IMR-90 (cell line): ENCODE measurements at places on chromosomes 12 and 14. TPM values are rescaled to one million over a fixed set of nuclear protein-coding genes. Genes with fewer than 3 reads are reported as not detected.

DNA sequence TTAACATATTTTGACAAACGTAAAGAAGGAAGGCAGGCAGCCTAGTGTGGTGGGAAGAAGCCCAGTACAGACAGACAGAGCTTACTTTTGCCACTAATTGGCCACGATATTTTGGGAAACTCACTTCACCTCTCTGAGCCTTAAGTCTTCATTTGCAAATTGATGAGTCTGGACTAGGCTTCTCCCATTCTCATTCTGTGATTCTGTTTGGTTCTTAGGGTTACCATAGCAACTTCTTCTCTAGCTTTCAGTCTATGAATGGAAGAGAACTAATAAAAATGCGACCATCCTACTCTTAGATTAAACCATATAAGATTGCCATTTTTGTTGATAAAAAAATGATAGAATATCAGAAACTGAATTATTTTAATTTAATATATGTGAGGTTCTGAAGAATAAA, 210.5 kb downstream of the SNAPC1 start:
- DNase-seq = no peak

DNA sequence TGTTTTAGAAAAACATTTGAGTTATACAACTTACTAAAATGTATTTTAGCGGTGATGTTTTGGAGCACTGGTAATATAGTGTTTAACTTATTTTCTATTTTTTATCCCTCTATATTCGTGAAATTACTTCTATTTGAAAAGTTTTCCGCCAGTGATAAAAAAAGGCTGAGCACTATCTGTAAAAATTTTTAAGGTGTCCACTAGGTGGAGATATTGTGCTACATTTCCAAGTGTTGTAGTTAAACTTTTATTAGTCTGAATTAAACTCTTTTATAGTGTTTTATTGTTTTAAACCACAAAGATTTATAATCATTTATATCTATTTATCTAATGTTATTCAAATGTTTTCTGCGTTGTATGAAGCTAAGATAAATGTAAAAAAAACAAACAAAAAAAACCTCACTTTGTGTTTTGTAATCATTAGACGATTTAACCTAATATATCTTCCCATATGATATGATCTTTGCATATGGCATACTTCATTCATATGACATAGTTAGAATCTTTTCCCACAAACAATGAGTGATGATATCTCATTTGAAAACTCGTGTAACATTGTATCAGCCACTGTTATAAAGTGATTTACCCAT, 11.8 kb downstream of the ALG10B start:
- DNase-seq = peak; percentile 33

- no peak for DNase-seq
Measured at GRCh38 chr14:102885737-102886447, 36.6 kb upstream of the AMN start.

DNA sequence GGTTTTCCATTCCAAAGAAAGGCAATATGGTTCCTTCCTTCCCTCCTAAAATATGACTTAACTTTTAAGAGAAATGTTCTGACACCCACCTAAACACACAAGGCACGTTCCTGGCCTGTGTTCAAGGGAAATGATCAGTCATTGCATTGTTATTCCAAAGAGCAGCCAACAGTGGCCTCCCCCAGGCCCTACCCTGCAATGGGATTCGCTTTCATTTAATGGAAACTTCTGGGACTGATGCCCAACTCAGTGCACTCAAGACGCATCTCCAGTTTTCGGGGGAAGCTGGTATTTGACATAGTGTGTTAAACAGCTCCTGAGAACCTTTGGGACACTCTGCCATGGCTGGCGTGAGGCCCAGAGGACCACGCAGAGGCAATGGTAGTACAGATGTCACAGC, 65.9 kb downstream of the DDX51 start:
- DNase-seq = peak; percentile 91

DNA sequence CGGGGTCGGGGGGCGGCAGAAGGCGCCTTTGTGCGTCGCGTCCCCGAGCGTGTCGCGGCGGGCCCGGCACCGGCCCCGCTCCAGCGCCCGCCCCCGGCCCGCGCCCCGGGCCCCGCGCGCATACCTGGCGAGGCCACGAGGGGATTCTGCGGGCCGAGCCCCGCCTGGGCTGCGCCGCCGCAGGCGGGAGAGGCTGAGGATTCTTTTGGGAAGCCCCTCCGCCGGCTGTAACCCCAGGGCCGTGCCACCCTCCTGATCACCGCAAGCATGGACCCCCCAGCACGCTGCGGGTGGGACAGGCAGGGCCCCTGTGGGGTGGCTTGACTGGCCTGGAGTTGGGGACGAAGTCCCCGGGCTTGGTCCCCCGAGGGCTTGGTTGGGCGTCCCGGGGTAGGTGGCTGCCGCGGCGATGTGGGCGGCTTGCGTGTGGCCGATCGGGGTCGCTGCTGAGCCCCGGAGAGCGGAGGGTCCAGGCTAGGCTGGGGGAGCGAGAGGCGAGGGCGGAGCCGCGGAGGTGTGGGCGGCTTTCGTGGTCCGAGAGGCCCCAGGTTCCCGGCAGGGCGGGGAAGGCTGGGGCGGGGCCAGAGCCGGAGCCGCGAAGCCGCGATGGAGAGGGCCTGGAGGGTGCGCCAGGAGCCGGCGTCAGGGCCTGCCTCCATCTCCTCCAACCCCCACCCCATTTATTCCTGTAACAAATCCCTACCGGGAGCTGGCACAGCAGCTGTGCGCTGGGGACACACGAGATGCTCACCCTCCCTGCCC, 28.4 kb upstream of the GPR132 start:
- DNase-seq = peak; percentile 72

GRCh38 chr14:79924551-79924950, 286.8 kb downstream of the DIO2 start:
- no peak for DNase-seq

DNA sequence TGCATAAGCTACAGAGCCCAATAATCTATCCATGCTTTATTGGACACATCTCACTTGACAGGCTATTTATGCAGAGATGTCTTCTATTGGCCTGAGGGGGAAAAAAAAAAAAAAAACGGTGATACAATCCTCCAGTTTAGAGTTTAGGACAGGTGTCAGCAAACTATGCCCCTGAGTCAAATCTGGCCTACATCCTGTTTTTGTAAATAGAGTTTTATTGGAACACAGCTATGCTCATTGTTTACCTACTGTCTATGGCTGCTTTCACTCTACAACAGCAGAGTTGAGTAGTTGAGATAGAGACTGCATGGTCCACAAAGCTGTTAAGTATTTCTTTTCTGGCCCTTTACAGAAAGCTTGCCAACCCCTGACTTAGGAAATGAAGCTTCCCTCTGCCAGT, 403.1 kb downstream of the C12orf75 start:
- no peak for DNase-seq

DNA sequence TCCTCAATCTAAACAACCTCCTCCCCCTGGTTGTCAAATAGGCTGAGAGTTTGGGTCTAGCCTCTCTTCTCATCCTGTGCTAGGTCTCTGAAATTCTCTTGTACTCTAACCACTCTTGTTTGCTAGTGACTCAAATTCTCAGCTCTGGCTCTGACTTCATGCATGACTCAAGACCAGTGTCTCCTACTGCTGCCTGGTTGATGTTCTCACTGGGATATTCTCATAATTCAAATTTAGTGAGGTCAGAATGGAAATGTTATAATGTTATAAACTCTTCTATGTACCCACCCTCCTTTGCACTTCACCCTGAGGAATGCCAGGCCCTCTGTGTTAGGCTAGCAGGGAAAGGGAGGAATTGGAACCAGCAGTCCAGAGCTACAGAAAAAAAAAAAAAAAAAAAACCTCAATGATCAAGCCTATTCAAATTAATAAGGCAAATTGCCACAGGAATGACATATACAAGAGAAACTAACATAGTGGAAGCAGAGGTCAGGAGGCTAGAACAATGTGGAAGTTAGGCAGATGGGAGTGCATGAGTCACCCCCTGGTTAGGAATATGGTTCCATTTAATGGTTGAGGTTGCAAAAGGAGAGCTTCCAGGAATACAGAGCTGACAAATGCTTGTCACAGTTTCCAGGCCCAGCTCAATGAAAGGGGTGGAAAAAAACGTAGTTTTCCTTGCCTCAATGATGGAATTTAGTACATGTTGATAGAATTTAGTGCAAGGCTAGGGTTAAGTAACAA, 459.5 kb downstream of the RMST start:
- DNase-seq = no peak

DNA sequence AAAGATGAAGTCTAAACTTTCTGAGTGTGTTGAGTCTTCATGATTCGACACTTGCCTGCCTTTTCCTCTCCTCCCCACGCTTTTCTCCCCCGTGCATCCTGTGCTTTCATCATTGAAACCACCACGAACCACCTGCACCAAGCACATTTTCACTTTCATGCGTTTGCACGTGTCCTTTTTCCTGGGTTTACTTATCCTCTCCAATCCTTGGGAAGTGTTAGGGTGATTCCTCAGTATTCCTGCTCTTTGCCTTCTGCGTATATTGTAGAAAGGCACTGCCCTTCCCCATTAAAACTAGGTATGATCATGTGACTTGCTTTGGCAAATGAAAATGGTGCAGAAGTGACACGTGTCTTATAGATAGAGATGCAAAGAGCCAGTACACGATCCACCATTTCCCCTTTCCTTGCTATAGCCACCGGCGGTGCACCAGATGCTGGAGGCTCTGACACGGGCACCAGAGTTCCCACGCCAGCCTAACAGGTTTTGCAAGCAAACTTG, 106.6 kb downstream of the BRMS1L start:
- DNase-seq = no peak

GRCh38 chr12:72390146-72390545, 118.0 kb downstream of the TRHDE start:
- DNase-seq = no peak

DNA sequence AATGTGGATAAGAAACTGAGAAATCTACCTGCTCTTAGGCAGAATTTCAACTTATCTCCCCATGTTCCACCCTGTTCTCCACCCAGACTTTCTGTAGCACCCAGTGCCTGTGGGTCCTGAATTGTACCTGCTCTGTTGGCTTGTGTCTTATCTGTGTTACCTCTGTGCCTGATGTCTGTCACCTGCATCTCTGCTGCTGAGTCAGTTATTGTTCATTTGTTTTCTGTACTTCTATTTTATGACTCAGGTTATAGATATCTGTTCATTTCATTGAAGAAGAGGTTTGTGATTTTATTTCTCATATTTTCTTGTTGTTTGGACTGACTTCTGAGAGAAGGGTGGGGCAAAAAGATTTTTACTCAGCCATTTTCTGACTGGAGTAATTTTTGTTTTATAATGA, 11.7 kb downstream of the SOCS4 start:
- no peak for DNase-seq

DNA sequence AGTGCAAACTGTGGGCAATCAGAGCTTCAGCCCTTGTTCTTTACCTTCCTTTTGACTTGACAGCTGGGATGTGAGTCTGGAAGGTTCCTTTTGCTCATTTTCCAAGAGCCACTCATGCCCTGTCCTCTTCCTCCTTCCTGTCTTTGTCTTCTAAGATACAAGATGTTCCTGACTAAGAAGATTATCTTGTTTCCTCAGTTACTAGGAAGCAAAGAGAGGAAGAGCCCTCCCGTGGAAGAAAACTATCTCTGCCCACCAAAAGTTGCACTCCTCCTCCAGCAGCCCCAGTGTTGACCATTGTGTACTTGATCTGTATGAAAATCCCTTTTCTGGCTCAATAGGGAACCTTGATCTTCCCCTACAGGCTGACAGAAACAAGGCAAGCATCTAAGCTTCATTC, 138.0 kb downstream of the C12orf75 start:
- DNase-seq = no peak

DNA sequence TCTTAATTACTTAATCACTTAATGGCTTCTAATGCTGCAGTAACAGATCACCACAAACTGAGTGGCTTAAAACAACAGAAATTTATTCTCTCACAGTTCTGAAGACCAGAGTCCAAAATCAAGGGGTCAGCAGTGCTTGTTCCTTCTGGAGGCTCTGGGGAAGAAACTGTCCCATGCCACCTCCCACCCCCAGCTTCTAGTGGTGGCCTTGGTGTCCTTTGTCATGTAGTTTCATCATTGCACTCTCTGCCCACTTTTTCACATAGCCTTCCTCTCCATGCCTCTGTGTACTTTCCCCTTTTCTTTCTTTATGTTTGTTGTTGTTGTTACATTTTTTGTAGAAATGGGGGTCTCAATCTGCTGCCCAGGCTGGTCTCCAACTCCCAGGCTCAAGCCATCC, 16.1 kb upstream of the UBC start:
- DNase-seq = no peak

DNA sequence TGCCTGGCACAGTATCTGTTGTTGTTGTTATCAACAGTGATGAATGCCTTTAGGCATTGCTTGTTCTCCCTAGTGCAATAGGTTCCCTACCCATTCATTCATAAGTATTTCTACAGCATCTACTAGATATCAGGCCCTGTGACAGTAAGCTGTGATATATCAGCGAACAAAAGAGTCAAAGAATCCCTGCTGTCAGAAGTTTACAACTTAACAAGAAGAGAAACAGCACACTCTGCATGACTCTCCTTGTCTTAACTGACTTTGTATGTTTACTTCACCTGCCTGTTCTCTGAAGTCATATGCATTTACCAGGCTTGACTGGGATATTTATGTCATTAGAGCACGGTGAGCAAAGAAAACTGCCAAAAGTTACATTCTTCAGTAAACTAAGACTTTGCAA, 452.2 kb upstream of the RPL10L start:
- no peak for DNase-seq

GRCh38 chr14:98462908-98463307, 809.1 kb downstream of the BCL11B start:
- DNase-seq = no peak

- DNase-seq = no peak
Measured at GRCh38 chr14:32190673-32191072, 11.2 kb upstream of the RNU6-7 start.

- no peak for DNase-seq
Measured at GRCh38 chr12:109185441-109185840, 69.1 kb downstream of the ACACB start.

DNA sequence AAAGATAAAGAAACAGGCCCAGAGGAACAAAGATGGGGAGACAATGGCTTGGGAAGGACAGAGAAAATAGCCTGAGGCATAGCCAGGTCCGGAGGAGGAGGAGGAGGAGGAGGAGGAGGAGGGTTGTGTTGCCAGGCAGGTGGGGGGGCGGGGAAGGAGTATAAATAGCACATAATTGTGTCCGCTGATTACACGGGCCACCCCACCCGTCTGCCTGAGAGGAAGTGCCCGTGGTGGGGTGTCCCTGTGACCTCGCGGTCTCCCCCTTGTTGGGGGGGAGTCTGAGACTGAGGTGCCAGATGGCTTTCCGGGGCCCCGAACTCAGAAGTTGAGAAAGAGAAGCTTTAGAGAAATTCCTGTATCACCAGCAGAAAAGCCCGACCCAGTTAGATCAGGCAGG, 1.9 kb upstream of the SP7 start:
- no peak for DNase-seq

DNA sequence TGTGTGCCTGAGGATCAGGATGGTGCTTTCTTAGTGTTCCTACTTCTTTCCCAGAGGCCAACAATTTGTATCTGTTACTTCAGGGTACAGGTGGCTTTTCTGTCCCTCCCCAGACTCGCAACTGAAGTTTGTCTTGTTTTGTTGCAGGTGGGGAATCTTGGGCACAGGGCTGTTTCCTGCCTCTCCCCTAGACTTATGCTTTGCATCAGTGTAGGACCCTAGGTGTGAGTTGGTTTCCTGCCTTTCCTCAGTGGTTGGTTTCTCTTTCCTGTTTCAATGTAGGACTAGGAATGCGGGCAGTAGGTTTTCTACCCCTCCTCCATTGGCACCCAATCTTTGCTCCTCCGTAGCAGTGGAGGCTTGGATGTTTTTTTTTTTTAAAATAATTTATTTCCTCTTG, 87.0 kb downstream of the TRMT5 start:
- no peak for DNase-seq

B3GNT4 gene
- under 0.01 and 0.18 TPM in 2 replicates for total RNA-seq

GPR132 gene
- under 0.01 TPM in 2 replicates for total RNA-seq

DHRS1 gene
- total RNA-seq = 13.1 and 15.8 TPM in 2 replicates

NUMB gene
- total RNA-seq = 41.7 and 45.9 TPM in 2 replicates

CELA1 gene
- total RNA-seq = not detected in 2 replicates

KRT79 gene
- total RNA-seq = under 0.01 TPM in 1 of 2 replicates, not detected in the other
